Large intestine (tissue), 12 donors: ENCODE measurements at places on chromosomes 11 and 22.

GRCh38 chr11:10762185-10762584 is 11.1 kb downstream of the CTR9 start:
- H3K27me3 ChIP-seq = no peaks in the 10 kb centered on the region
- no peak for DNase-seq
- no peak overlapping the region for H3K27ac ChIP-seq
- no peak overlapping the region for H3K4me3 ChIP-seq

- no peak for DNase-seq
- H3K4me1 ChIP-seq = no peaks in the 10 kb centered on the region
Observed at GRCh38 chr11:68976095-68976494, 4.7 kb downstream of the MRGPRD start.

GRCh38 chr22:41709341-41709740 is 10.0 kb downstream of the MEI1 start:
- no peak for DNase-seq
- no peak overlapping the region for H3K27ac ChIP-seq
- H3K36me3 ChIP-seq = no peaks in the 10 kb centered on the region
- H3K4me1 ChIP-seq = no peaks in the 10 kb centered on the region
- H3K4me3 ChIP-seq = no peak overlapping the region
- H3K27me3 ChIP-seq = no peaks in the 10 kb centered on the region

DNA sequence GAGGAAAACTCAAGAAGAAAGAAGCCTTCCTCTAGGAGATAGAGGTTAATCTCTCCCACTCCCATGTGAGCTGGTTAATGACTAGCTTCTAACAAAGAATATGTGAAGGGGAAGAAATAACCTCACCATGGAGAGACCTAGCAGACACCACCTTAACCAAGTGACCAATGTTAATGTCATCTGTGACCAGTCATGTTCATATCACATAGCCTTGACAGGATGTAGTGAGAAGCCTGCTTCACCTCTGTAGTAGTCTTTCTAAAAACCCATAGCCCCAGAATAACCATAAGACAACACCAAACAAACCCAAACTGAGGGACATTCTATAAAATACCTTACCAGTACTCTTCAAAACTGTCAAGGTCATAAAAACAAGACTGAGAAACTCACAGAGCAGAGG is 21.5 kb upstream of the POU2AF1 start:
- no peak overlapping the region for H3K27ac ChIP-seq
- H3K4me1 ChIP-seq = no peaks in the 10 kb centered on the region
- no peaks in the 10 kb centered on the region for H3K27me3 ChIP-seq
- H3K36me3 ChIP-seq = no peaks in the 10 kb centered on the region
- H3K4me3 ChIP-seq = no peak overlapping the region

- H3K4me1 ChIP-seq = no peaks in the 10 kb centered on the region
- H3K27me3 ChIP-seq = no peaks in the 10 kb centered on the region
Observed at GRCh38 chr22:22871536-22872278, 15.9 kb upstream of the IGLL5 start.

DNA sequence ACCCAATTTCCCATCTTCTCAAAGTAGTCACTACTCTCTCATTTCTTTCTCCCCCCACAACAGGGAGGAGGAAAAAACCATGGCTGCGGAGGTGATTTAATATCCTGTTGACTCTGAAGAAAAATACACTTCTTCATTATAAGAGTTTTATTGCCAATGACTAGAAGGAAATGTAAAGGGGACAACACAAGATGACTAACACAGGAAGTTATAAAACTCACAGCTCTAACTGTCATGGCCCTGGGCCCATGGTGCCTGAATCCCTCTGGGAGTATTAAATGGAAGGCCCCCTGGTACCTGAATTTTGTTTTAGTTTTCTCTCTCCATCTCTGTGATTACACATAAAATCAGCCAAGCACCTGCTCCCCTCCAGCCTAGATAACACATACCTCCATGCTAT is 352.8 kb upstream of the FAT3 start:
- H3K4me1 ChIP-seq = no peaks in the 10 kb centered on the region
- no peak for DNase-seq
- no peak overlapping the region for H3K27ac ChIP-seq
- peaks cover 2% of the 10 kb centered on the region for H3K27me3 ChIP-seq
- no peaks in the 10 kb centered on the region for H3K36me3 ChIP-seq
- no peak overlapping the region for H3K4me3 ChIP-seq

DNA sequence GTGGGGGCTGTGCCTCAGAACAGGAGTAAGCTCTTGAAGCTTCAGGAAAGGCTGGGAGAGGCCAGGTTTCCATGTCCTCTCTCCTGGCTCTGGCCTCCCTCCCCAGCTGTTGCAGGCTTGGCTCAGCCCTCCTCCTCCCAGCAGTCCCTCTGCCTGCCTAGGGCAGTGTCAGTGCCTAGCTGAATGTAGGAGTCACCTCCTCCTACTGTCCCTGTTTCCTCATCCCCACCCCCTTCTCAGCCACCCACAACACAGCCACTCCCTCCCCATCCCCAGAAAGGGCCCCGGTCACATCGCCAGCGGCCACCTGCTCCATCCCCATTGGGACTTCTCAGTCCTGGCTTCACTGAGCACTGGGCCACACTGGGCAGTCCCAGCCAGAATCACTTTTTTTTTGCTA is 2.9 kb upstream of the FBLN1 start:
- H3K4me3 ChIP-seq = no peak overlapping the region
- DNase-seq = no peak
- no peaks in the 10 kb centered on the region for H3K27me3 ChIP-seq
- H3K36me3 ChIP-seq = no peaks in the 10 kb centered on the region

DNA sequence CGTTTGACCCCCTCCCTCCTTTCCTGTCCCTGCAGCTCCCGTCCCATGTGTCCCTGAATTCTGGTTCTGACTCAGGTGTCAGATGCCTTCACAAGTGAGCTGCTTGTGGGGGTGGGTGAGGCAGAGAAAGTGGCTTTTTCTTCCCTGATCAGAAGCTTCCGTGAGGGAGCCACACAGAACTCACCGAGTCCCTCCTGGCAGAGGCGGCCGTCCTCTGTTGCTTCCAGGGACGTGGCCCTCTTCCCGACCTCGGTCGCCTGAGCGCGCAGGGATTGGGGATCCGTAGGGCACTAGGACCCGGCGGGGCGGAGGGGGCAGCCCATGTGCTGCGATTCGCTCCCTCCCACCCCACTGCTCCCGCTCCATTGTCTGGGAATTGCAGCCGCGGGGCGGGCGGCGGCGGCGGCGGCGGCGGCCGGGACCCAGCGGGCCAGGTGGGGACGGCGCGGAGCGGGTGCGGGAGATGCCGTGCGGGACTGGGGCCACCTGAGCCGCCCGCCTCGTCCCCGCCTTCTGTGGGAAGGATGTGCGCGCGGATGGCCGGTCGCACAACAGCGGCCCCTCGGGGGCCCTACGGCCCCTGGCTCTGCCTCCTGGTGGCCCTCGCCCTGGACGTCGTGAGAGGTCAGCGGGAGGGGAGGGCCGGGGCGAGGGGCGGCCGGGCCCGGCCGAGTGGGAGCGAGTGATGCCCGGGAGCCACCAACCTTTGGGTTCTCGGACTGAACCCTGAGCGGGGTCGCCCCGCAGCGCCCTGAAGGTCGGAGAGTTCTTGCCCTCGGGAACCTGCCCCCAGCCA is at the start of gene TMEM132A:
Gene TMEM132A (plus strand): TSS at position 351 of the 796 bp plus-strand sequence. CDS start 174 bp downstream, at position 525.
- no peak within 1 kb of the TSS for H3K27ac ChIP-seq
- H3K36me3 ChIP-seq = peaks cover 36% of the 10 kb centered on the region
- DNase-seq = no peak
- peak within 1 kb of the TSS; percentile 55 for H3K4me3 ChIP-seq

GRCh38 chr11:127395034-127395433 is 394.5 kb upstream of the KIRREL3 start:
- no peaks in the 10 kb centered on the region for H3K27me3 ChIP-seq
- no peak overlapping the region for H3K4me3 ChIP-seq
- no peak overlapping the region for H3K27ac ChIP-seq
- no peaks in the 10 kb centered on the region for H3K36me3 ChIP-seq
- no peak for DNase-seq
- no peaks in the 10 kb centered on the region for H3K4me1 ChIP-seq

DNA sequence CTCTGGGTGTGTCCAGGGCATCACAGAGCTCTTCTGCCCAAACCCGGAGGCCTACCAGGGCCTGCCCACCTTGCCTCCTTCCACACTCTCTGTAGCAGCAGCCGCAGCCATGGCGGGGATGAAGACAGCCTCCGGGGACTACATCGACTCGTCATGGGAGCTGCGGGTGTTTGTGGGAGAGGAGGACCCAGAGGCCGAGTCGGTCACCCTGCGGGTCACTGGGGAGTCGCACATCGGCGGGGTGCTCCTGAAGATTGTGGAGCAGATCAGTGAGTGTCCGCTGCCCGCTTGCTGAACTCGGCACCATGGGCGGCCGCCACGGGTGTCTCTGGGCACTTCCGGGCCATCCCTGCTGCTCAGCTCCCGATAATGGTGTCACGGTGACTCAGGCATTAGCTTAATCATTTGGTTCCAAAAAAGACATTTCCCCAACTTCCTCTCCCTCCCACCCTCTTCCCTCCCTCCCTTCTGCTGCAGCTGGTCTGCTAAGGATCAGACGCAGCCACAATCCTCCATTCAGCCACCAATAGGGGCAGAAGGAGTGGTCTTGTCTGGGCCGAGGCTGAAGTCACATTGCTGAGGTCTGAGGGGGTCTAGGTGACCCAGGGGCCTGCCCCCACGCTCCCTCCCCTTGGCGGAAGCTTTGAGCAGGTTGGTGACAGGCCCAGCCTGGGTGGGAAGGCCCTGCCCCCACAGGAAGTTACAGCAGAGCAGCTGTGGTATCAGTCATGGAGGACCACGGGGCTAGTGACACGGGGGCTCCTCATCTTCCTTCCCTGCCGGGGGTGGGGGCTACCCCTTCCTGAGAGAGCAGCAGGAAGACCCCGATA is 950 bp downstream of the FERMT3 start:
- DNase-seq = peak; percentile 48
- H3K27ac ChIP-seq = peak overlapping the region; percentile 87
- H3K36me3 ChIP-seq = peaks cover 44% of the 10 kb centered on the region
- H3K27me3 ChIP-seq = no peaks in the 10 kb centered on the region
- H3K4me1 ChIP-seq = peaks cover 25% of the 10 kb centered on the region

GRCh38 chr11:6127881-6128280 is 20.4 kb downstream of the OR56B4 start:
- H3K4me3 ChIP-seq = no peak overlapping the region
- no peaks in the 10 kb centered on the region for H3K36me3 ChIP-seq
- H3K27ac ChIP-seq = no peak overlapping the region

DNA sequence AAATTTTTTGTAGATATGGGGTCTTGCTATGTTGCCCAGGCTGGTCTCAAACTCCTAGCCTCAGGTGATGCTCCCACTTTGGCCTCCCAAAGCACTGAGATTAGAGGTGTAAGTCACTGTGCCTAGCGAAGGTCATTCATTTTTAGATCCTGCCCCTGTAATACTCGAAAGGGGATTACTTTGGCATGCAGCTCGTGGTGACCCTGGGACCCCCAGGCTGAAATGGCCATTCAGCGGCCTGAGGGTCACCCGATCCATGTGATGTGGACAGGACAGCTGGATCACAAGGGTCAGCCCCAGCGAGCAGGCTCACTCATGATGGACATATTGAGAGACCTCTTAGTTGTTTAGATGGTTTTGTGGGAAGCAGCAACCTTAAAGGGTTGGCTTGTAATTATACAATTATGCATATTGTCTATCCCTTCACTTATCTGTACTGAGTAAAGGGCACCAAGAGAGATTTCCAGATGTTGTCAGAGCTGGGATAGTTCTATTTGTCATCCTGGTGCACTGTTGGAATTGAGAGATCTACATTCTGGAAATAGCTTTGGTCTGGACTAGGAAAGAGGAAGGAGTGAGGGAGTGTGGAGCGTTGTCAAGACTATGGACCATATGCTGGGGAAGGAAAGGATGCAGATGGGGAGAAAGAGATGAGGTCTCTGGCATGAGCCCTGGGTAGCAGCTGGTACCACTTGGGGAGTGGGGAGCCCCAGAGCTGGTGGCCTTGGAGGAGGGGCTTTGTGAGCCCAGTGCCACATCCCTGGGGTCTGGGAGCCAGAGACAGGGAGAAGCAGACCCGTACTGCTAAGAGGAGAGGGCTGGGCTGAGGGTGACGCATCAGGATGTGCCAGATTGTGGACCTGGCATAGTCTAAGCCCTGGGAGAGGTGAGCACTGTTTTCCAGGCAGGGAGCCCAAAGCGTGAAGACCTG is 15.5 kb downstream of the RHBDD3 start:
- H3K4me3 ChIP-seq = no peak overlapping the region
- no peak overlapping the region for H3K27ac ChIP-seq
- H3K27me3 ChIP-seq = no peaks in the 10 kb centered on the region
- DNase-seq = no peak

GRCh38 chr11:75100314-75100713 is 3.6 kb upstream of the OR2AT4 start:
- H3K27ac ChIP-seq = no peak overlapping the region
- no peak overlapping the region for H3K4me3 ChIP-seq
- H3K36me3 ChIP-seq = no peaks in the 10 kb centered on the region
- no peaks in the 10 kb centered on the region for H3K27me3 ChIP-seq

DNA sequence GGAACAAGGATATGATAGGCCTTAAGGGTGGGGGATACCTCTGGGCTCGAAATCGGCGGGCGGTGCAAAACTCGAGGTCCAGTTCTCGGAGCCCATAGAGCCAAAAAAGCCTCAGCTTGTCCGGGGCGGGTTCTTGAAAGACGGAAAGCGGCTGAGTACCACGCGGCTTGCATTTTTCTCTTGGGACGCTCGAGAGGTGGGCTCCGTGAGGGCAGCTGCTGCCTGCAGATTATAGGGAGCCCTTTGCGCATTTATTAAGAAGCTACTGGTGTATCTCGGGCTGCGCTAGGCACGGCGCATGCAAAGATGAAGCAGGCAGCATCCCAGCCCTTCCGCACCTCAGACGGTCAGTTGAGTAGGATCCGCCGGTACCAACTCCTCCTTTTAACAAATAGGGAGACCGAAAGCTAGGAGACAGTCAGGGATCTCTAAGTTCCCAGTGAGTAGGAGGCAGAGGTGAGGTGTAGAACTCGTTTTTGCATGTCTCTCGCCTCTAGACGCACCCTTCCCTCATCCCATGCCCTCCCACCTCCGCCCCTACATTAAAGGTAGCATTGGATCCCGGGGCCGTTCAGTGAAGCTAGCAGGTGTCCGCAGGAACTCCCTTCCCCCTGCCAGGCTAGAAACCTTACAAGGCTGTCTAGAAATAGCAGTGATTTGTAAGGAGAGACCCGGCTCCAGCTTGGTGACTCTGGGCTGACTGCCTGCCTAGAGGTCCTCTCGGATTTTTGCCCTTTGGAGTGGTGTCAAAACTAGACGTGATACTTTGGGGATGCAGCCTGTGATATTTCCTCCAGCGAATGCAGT is 768 bp downstream of the LDHA start:
- peak overlapping the region; percentile 94 for H3K4me3 ChIP-seq
- peaks cover 27% of the 10 kb centered on the region for H3K36me3 ChIP-seq
- H3K4me1 ChIP-seq = peaks cover 12% of the 10 kb centered on the region

- H3K4me3 ChIP-seq = peak overlapping the region; percentile 95
- H3K27me3 ChIP-seq = no peaks in the 10 kb centered on the region
- H3K4me1 ChIP-seq = peaks cover 9% of the 10 kb centered on the region
- H3K36me3 ChIP-seq = no peaks in the 10 kb centered on the region
- H3K27ac ChIP-seq = peak overlapping the region; percentile 55
Observed at GRCh38 chr11:73597336-73597955, 466 bp downstream of the FAM168A start.

DNA sequence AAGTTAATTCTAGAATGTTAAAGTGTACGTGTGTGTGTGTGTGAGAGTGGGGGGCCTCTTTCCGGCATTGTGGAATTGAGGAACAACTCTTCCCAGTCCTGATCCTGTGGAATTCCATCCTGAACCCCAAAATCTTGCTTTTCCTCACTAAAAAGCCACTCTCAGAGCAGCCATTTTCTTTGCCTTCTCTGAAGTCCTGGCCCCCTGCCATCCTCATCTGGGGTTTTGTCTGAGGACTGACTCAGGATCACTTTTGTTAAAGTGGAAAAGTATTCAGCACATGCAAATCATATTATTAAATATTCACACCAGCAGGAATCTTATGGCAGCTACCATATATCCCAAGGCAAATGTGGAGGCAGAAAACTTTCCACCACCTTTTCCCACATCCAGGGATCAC is 3.8 kb downstream of the SCN4B start:
- H3K36me3 ChIP-seq = no peaks in the 10 kb centered on the region
- peaks cover 75% of the 10 kb centered on the region for H3K27me3 ChIP-seq
- H3K27ac ChIP-seq = no peak overlapping the region
- no peak overlapping the region for H3K4me3 ChIP-seq
- peaks cover 16% of the 10 kb centered on the region for H3K4me1 ChIP-seq
